ENCODE measurements at places on chromosomes 16 and 17.

- no peak for DNase-seq
Measured at GRCh38 chr17:50274142-50274896, at the start of gene TMEM92. Gene TMEM92, plus strand, starts transcription at chr17:50274466. Its CDS starts 36 bp downstream, at chr17:50274502.

DNA sequence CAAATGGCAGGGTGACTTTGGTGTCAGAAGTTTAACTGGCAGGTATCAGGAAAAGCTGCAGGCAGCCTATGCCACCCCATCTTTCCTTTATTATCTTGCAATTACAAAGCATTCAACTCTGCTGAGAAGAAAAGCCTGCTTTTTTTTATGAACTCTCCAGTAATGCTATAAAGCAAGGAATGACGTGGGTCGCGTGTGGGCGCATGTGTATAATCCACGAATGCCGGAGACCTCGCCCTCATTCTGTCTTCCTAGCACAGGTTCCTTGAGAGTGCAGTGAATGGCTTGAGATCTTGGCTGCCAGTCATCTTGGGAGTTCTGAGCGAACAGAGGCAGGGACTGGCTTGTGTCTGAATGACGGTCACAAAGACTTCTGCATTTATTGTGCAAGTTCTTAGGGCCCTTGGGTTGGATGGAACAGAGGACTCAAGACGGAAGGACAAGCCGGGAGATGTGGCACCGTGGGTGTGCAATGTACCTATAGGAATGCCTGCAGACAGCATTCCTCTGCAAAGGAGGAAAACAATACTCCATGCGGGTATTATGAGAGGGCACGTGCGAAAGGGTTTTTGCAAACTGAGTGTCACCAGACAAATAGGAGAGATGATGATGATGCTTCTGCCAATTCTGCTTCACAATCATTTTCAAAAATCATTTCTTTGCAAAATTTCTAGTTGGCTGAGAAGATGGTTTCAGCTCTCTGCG lies 96.1 kb upstream of the ELAC2 start:
- DNase-seq = no peak

DNA sequence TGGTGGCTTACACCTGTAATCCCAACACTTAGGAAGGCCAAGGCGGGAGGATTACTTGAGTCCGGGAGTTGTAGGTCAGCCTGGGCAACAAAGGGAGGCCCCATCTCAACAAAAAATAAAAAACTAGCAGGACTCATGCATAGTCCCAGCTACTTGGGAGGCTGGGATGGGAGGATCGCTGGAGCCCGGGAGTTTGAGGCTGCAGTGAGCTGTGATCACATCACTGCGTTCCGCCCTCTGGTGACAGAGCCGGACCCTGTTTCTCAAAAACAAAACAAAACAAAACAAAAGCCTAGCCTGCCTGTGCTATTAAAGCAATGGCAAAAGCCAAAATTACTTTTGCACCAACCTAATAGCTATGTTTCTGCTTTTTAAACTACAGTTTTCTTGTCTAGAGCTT lies 1.5 kb downstream of the FCSK start:
- DNase-seq = no peak

- DNase-seq = no peak
Measured at GRCh38 chr17:76956846-76957540, 88.8 kb downstream of the MGAT5B start.

- DNase-seq = no peak
Measured at GRCh38 chr16:21277927-21278706, at the start of gene CRYM. Gene CRYM, minus strand, starts transcription at chr16:21278290. Its CDS starts 39 bp downstream, at chr16:21278251.

DNA sequence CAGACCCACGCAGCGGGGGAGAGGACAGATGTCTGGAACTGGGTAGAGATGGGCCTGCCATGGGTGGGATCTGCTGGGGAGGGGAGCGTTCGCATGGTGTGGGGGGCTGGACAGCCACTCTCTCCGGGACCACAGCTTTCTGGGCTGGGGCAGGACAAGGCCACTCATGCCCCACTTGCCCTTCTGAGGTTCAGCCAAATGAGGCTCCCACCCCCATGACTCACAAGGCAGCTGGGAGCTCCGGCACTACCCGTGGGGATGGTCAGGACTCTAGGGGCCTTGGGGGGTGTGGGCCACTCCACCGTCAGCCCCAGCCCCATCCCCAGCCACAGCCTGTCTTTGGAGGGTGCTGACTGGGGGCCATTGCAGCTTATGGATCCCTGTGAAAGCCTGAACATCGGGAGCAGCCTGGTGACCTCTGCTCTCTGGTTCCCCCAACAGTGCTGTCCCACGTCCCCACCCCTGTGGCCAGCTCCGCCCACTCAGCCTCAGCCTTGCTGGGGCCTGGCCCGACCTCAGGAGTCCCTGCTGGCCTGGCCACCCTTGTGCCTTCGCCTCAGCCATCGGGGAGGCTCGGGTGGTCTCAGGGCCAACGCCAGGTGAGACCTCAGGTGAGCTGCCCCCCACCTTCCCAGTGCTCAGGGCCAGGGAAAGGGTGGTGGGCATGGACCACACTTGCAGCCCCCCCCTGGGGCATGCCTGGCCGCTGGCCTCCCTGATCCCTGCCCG lies 4.7 kb upstream of the CDH15 start:
- DNase-seq = no peak

GRCh38 chr16:85644093-85644712 lies 31.1 kb downstream of the GSE1 start:
- DNase-seq = no peak

DNA sequence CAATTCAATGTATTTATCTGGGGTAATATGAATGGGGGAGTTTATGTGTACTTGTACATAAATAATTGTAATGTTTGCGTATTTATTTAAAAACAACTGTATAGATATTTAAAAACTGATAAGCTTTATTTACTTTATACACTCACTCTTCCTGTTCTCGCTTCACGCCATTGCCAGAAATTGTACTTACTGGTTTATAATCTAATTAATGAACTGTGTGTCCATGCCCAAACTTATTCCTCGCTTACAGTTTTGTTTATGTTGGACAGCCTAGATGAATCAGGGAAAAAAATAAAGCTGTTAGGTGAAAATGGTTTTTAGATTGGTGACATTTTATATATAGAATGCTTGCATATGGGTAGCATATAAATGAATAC lies 30.8 kb downstream of the AATF start:
- no peak for DNase-seq

GRCh38 chr17:77546772-77547241 lies 406.0 kb downstream of the SEC14L1 start:
- DNase-seq = no peak

DNA sequence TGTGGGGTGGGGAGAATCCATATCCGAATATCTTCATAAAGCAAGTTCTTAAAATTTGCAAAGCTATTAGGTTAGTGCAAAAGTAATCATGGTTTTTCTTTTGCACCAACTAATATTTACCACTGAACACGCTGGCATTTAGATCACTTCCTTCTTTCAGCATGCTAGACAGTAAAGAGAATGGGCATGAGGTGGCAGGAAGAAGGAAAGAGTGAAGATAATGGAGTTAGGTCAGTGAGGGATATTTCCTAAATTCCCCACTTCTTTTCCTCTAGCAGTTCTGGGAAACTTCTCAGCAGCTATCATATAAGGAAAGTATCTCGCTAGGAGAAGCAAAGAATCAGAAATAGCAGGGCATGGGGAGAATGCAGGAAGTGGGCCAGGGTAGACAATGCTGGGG lies 39.0 kb downstream of the SLC6A4 start:
- DNase-seq = no peak

GRCh38 chr17:10628756-10629155 lies 28.4 kb downstream of the MYH3 start:
- no peak for DNase-seq

GRCh38 chr17:61404663-61404912 lies 4.9 kb downstream of the TBX2 start:
- DNase-seq = no peak

GRCh38 chr16:14071576-14072271 lies 605 bp downstream of the MRTFB start:
- DNase-seq = no peak

DNA sequence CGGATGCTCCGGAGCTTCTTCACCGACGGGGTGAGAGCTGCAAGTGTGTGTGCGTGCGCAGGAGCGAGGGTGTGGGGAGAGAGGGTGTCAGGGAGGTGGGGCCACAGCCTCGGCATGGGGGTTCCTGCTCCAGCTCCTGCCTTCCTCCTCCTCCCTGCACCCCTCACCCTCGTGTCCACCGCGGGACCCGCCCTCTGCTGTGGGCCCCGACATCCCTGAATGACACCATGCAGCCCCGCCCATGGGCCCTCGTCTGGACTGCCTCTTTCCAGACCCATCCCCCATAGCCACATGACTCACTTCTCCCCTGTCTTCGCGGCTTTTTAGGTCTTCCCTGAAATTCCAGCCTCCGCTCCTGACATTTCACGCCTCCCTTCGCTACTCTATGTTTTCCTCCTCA lies 41.6 kb downstream of the ARHGAP23 start:
- no peak for DNase-seq
